ENCODE measurements at places on chromosomes 11 and 22. TPM values are rescaled to one million over a fixed set of nuclear protein-coding genes. Genes with fewer than 3 reads are reported as not detected.

Gene OR5B12
- total RNA-seq: not detected

- H3K27me3 ChIP-seq: no peaks in the 10 kb centered on the region
- H3K4me1 ChIP-seq: peaks cover 6% of the 10 kb centered on the region
- no peak overlapping the region for H3K4me3 ChIP-seq
- H3K36me3 ChIP-seq: no peaks in the 10 kb centered on the region
- DNase-seq: no peak
Observed at GRCh38 chr11:116033931-116034553, 529.8 kb upstream of the CADM1 start.

GRCh38 chr22:38841211-38841610, 2.6 kb downstream of the NPTXR start:
- H3K27me3 ChIP-seq: peaks cover 26% of the 10 kb centered on the region
- no peaks in the 10 kb centered on the region for H3K36me3 ChIP-seq
- DNase-seq: no peak
- no peaks in the 10 kb centered on the region for H3K4me1 ChIP-seq

GRCh38 chr11:92978271-92979111, 9.0 kb downstream of the MTNR1B start:
- H3K27ac ChIP-seq: no peak overlapping the region
- H3K4me1 ChIP-seq: no peaks in the 10 kb centered on the region
- no peak for DNase-seq
- H3K4me3 ChIP-seq: no peak overlapping the region
- H3K36me3 ChIP-seq: no peaks in the 10 kb centered on the region
- no peaks in the 10 kb centered on the region for H3K27me3 ChIP-seq

All from GM12878 (cell line).